ENCODE measurements at places on chromosomes 7 and 10.

DNA sequence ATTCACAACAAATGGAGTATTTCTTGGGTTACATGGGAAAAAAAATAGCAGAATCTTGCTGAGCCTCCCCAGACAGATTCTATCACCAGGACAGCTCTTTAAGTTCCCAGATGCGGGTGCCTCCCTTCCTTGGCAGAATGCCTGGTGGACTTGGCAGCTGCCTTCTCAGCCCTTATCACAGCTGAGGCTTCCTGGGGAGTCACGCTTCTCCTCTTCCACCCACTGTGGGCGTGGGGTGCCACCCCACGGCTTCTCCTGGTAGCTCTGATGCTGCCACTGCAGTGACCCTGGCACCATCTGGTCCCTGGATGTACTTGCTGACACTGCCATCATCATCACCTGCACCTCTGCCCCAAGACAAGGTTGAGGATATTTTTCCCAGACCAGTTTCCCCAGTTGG is 16.2 kb upstream of the NME8 start:
- no peak for DNase-seq

DNA sequence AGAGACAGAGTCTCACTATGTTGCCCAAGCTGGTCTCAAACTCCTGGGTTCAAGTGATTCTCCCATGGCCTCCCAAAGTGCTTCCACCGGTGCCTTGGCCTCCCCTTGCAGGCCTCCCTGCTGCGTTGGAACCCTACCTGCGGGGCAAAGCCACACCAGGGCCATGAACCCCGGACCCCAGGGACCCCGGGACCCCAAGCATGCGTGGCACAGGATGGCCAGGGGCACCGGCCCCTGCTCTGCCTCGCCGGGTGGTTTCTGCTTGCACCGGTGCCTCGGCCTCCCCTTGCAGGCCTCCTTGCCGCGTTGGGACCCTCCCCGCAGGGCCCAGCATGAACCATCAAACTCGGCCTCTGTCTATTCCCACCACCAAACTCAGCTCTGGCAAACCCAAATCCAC is 301.0 kb upstream of the NPVF start:
- no peak for DNase-seq

- DNase-seq, result no peak
Measured at GRCh38 chr10:113491967-113492565, 60.8 kb upstream of the HABP2 start.

DNA sequence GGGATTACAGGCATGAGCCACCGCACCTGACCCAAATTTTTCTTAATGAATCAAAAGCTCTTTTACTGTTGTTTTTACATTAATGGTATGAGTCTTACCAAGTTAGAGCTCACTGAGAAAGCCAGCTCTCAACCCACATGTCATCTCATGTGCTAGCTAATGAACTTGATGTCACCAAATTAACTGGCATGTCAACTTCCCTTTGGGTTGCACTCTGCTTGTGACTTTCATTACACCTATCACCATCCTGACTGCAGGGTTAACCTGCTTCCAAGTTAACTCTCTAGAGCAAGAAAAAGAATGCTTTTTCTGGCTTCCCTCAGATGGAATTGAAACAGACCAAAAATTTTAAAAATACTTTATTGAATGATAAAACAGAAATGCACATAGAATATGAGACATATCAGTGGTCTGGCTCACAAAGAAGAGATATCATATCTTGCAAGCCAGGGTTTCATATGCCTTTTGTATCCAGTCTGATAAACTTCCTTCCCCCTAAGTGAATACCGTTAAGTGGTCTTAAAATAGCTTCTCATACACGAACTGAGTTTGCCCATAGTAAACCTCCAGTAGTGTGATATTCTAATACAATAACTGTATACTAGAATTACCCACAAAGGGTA is 42.9 kb upstream of the TRIM24 start:
- DNase-seq, result no peak

Data from fibroblast of skin of abdomen (primary cell).